Cortex of kidney (tissue), 1 donor: ENCODE measurements at places on chromosomes 7 and 10.

DNA sequence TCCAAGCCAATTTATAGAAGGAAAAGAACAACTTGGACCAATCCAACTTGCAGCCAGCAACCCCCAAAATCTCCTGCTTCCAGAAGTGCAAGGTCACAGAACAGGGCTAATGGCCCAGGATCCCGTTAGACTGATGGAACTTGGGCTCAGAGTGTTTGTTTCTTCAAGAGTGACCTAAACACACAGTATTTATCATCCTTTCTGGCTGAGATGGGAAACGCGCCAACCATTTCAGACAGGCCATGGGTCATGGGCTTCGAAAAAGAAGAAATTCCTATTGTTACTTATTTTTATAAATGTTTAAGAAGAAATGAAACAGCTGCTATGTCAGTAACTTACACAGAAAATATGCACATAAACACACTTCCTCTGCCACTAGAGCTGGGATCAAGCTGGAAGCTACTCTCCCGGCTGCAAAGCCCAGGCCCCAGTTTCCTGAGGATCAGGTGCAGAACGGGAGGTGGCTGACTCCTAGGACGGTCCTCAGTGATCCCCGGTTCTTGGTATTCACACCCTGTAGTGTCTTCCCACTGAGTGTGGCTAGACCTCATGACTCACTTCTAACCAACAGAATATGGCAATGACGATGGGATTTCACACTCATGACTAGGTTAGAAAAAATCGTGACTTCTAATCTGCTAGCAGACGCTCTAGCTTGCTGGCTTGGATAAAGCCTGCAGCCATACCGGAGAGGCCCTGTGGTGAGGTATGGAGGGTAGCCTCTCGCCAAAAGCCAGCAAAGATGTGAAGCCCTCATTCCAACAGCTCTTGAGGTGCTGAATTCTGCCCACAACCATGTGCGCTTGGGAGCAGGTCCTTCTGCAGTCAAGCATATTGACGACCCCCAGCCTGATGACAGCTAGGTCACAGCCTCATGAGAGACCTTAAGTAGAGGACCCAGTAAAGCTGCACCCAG is 60.2 kb downstream of the CHST15 start:
- no peak for DNase-seq

- DNase-seq, result no peak
Observed at GRCh38 chr10:96664563-96664962, 55.8 kb downstream of the PIK3AP1 start.

DNA sequence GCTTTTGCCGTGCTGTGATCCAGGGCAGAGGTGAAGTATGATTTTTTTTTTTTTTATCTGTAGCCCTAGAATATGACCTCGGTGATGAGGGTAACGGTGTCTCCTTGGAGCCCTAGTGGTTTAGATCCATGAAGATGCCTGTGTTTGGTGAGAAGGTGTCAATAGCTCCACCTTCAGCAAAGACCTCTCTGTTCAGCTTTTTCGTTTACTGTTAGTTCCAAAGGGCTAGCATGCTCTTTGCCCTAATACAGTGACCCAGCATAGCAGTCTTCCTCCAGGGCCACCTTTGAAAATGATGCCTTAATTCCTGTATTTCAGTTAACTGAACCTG is 746 bp upstream of the MRPS16 start:
- DNase-seq, result no peak

DNA sequence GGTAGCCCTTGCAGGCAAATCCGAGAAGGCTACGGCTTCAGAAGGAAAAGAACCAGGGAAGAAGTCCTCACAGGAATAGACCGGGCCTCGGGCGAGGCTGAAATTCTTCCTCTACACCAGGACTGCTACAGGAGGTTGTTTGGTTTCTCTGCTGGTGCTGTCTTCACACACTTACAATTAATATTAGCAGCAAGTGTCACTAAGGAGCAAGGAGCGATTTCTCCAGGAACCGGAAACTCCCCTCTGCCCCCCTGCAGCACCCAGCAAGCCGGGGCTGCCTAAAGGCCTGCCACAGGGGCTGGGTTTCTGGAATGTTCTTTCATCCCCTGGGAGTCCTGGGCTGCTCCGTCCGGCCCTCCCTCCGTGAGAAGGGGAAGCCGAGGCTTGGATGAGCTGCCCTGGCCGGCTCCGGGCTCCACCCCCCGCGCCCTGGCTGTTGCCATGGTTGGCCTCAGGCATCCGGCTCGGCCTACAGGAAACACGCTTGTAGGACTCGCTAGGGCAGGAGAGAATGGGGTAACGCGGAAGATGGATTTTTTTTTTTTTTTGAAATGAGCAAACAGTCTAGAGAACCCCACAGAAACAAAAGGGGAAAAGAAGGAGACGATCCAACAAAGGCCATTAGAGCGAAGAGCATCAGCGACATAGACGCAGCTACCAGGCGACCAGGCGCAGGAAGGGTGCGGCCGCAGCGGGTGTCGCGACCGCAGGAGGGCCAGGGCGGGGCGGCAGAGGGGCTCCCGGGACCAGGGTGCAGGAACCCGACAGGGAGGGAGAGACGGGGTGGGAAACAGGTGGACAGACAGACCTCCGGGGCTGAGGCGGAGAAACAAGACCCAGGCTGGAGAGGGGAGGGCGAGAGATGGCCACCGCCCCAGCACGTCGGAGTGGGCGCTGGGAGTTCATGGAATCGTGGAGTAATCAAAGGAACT is 33.0 kb downstream of the EN2 start:
- no peak for DNase-seq

GRCh38 chr7:29479301-29480200 is 84.1 kb upstream of the PRR15 start:
- DNase-seq, result no peak
